ENCODE measurements at places on chromosomes 11 and 22.

DNA sequence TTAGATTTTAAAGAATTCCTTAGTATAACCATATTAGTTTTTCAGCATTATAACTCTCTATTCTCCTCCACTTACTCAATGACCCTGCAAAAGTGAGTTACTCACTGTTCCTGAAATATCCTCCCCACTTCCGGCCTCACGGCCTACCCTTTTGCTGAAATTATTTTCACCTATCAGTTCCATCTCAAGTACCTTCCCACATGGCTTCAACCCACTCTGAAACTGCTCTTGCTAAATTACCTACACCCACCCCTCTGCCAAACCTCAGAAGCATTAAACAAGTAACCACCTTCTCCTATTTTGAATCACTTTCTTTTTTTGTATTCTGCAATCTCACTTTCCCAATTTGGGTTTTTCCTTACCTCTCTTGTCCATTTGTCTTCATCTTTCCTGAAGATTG lies 37.7 kb downstream of the OR5P2 start:
- DNase-seq = no peak
- no peak overlapping the region for H3K27ac ChIP-seq
- H3K27me3 ChIP-seq = no peaks in the 10 kb centered on the region
- H3K4me1 ChIP-seq = no peaks in the 10 kb centered on the region
- no peak overlapping the region for H3K4me3 ChIP-seq

DNA sequence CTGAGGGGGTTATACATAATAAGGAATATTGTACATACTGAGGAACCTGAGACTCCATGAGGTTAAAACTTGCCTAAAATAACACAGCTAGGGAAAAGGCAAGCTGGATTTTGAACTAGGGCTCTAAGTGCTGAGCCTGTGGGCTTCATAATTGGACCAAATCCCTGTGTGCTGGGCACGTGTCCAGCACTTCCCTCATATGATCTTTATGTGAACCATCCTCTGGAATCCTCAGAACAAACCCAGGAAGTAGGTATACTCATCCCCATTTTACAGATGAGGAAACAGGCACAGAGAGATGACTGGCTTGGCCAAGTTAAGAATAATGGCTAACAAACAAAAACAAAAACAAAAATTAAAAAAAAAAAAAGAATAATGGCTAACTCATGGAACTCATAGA lies 14.9 kb downstream of the RTN4RL2 start:
- no peaks in the 10 kb centered on the region for H3K27me3 ChIP-seq
- no peak overlapping the region for H3K27ac ChIP-seq
- no peak overlapping the region for H3K4me3 ChIP-seq

GRCh38 chr22:29998627-29999384 lies 81.5 kb upstream of the HORMAD2 start:
- peaks cover 16% of the 10 kb centered on the region for H3K36me3 ChIP-seq
- H3K27ac ChIP-seq = no peak overlapping the region
- DNase-seq = peak; percentile 23
- no peak overlapping the region for H3K4me3 ChIP-seq
- peaks cover 16% of the 10 kb centered on the region for H3K4me1 ChIP-seq

DNA sequence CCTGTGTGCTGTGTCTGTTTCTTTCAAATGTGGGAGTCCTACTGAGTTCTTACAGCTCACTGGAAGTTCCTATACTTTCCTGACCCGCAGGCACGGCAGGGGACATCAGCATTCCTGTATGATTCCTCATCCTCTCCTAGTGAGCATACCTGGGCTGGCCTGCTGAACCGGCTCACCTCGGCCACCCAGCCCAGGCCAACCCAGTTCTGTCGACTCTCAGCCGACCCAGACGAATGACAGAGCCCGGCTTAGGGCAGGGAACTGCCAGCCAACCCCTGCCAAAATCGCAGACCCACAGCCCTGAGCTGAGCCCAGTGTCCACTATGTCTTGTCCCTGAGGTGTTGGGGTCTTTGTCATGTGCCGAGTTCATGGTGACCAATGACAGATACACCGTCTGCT lies 339.7 kb downstream of the BRD1 start:
- H3K4me1 ChIP-seq = peaks cover 2% of the 10 kb centered on the region
- H3K27ac ChIP-seq = no peak overlapping the region
- DNase-seq = no peak
- no peaks in the 10 kb centered on the region for H3K27me3 ChIP-seq
- H3K36me3 ChIP-seq = no peaks in the 10 kb centered on the region

Data from K562 (cell line).